ENCODE measurements at places on chromosomes 13 and 19.
A peak's percentile ranks its signal among the peaks of the same experiment; 100 is the strongest.

DNA sequence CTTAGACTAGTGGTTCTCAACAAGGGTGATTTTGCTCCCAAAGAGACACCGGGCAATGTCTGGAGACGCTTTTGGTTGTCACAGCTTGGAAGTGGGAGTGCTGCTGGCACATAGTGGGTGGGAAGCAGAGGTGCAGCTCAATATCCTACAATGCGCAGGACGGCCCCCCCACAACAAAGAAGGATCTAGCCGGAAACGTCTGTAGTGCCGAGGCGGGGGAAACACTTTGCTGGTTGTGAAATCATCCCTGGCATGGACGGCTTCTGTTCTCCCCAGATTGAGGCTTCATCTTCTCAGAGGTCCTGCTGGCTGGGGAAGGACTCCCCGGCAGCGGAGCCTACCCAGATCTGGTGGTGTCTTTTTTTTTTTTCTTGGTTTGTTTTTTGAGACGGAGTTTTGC, 13.4 kb upstream of the SYT5 start:
- DNase-seq, result peak; percentile 66

DNA sequence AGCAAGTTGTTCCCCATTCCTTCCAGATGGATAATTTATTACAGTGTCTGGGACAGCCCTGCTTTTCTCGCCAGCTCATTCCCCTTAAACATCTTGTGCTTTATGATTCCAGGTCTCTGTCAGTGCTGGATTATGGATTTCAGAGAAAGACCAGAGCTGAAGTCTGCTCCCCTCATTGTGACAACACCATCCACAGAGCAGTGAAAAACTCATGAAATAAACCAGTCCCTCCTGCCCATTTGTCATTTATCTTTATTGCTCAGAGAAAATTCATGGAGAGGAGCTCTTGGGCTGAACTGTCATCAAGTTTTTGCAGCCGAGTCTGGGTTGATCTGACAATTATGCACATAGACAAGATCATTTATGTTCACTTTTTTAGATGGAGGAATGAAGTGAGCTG, 92.7 kb upstream of the GPR12 start:
- no peak for DNase-seq

DNA sequence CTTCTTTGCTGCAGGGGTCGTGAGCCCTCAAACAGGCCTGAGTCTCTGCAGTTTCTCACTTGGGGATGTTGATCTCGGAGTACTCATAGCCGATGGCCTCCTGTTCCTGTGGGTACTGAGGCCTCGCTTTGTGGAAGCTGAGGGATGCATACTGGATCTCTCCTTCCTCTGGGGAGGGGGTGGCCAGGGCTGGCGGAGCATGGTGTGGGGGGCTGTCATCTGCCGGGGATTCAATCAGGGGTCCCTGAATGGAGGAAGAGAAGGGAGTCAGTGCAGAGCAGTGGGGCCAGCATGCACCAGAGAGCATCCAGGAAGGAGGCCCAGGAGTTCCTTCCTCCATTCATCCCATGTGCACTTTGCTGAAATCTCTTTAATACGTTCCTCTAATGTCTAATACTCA, 10.0 kb downstream of the SIGLEC12 start:
- no peak for DNase-seq

DNA sequence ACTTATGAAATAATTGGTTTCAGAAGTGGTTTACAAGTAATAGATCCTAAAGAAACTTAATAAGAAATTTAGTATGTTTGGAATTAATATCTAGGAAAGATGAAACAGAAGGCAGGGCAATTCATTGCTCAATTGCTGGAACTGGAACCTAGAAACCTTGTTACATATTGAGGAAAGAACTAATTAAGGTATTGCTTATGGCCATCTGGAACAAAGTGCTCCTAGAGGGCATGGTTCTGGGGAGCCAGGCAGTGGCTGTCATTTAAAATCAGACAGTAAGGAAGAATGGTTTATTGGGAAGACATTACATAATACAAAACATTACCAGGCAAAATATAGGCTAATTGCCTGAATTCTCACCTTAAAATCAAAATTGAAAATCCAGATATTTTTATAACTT, 224.1 kb downstream of the SLITRK6 start:
- DNase-seq, result no peak

GRCh38 chr13:34751492-34751891, 190.6 kb upstream of the NBEA start:
- no peak for DNase-seq

GRCh38 chr19:49938662-49939061, 9.4 kb upstream of the NUP62 start:
- DNase-seq, result no peak

DNA sequence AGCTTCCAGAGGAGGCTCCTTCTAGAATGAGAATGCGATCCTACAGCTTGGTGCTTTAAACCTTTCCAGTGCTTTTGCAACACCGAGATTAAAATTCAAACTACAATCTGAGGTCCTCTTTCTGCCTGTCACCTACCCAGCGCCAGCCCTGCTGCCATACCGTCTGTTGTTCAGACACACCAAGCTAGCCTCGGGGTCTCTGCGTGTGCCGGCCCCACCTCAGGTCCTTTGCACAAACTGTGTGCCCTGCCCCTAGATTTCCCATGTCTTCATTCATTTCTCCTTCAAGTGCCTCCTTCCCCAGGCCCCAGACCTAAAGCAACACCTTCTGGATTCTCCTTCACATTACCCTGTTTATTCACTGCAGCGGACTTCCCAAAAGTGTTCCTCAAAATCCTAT, 11.1 kb downstream of the HSH2D start:
- no peak for DNase-seq

All from NB4 (cell line).